G401 (cell line): ENCODE measurements at places on chromosomes 2 and 18. TPM values are rescaled to one million over a fixed set of nuclear protein-coding genes. Genes with fewer than 3 reads are reported as not detected.

ACADL gene
- not detected in 2 replicates for total RNA-seq

SAG gene
- total RNA-seq, result 0.80 TPM in 1 of 2 replicates, not detected in the other

RAD51AP2 gene
- total RNA-seq, result not detected in 2 replicates

FAM228A gene
- total RNA-seq, result 0.18 TPM in 1 of 2 replicates, not detected in the other

ATP6V1C2 gene
- total RNA-seq, result 0.06 TPM in 1 of 2 replicates, not detected in the other

WDSUB1 gene
- 14.0 and 15.2 TPM in 2 replicates for total RNA-seq

CRYBA2 gene
- total RNA-seq, result not detected in 2 replicates

YIPF4 gene
- 5.8 and 16.1 TPM in 2 replicates for total RNA-seq

UGT1A7 gene
- not detected in 2 replicates for total RNA-seq

NCKAP5 gene
- not detected in 2 replicates for total RNA-seq

HJURP gene
- total RNA-seq, result 25.0 and 38.5 TPM in 2 replicates

AKAIN1 gene
- total RNA-seq, result not detected in 2 replicates

DUSP19 gene
- 3.4 and 4.6 TPM in 2 replicates for total RNA-seq

ERBB4 gene
- total RNA-seq, result not detected in 2 replicates

NMUR1 gene
- total RNA-seq, result not detected in 2 replicates
